SK-N-DZ (cell line): ENCODE measurements at places on chromosomes 6 and 20.

DNA sequence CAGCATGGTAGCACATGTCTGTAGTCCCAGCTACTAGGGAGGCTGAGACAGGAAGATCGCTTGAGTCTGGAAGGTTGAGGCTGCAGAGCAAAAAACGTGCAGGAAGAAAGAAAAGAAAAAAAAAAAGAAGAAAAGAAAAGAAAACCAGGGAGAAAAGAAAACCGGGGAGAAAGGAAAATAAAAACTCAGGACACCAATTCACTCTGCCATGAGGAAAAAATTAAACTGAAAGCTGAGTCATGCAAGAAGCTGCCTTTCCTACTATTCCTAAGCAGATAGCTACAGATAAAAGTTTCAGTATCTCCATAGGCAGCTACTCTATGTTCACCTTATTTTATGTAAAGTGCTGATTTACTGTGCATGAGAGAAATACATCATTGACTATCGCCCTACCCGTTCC lies 10.5 kb downstream of the PTGIS start:
- DNase-seq: no peak

DNA sequence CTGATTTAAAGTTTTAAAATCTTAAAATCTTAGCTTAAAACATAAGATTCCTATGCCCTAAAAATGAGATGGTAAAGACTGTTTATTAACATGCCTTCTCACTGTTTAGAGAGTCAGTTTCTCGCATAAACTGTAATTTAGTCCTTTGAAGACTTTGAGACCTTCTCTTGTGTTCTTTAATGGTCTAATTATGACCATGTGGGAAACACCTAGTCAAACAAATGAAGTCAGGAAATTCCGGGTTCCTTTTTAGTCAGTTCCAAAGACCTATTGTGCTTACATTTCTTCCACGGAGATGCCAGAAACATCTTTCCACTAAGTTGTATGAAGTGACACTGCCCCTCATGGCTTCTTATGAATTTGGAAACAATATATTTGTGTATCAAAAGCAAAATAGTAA lies 64.2 kb upstream of the KIF25 start:
- no peak for DNase-seq

DNA sequence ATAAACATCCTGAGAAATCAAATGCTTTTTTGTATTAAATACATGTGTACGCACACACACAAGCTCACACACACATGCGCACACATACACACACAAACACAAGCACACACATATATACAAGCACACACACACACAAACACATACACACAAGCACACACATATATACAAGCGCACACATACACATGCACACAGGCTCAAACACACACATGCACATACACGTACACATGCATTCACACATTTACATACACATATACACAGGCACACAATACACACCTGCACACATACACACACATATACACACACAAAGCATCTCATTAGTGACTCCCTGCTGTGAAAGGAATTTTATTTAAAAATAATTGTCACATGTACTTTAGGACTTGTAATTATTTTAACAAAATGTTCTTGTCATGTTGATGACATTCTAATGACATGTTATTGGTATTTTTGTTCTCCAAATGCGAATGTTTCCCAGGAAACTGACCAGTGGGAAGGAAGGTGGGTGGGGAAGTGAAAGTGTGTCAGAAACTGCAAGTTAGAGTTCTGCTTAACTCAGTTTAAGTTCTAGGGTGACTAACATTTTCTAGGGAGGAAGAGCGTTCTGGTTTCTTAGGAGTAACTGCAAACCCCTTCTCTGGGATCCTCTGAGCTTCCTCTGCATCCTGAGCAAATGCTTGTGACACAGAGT lies 113.9 kb upstream of the ZNF217 start:
- no peak for DNase-seq

DNA sequence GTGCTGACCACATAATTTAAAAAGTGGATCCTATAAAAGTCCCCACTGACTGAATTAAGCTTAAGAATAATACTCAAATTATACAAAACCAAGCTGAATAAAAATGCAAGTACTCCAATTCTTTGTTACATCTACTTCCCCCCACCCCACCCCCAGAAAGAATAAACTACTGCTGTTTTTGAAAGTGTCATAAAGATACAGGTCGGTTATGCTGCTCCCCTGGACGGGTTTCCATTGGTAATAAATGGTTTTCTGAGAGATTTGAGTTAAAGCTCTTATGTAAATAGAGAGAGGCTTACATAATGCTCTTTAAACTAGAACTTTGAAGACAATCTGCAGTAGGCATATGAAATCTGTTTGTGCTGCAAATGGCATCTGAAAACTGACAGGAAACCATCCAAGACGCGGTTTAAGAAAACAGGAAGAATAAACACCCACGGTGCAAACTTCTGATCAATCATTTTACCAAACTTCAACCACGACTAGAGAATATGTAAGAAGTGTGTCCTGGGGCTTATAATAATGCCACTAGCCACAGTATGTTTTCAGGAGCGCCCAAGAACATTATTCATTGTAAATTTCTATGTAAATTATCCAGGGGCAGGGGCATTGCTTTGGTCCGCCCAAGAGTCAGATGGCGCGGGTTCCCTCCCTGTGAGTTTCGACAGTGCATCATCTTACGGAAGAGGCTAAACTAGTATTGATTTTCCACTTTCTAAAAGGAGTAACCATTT lies 10.8 kb upstream of the POU3F2 start:
- no peak for DNase-seq

- no peak for DNase-seq
These were observed 262.4 kb downstream of the PHF3 start for GRCh38 chr6:63897952-63898351.

DNA sequence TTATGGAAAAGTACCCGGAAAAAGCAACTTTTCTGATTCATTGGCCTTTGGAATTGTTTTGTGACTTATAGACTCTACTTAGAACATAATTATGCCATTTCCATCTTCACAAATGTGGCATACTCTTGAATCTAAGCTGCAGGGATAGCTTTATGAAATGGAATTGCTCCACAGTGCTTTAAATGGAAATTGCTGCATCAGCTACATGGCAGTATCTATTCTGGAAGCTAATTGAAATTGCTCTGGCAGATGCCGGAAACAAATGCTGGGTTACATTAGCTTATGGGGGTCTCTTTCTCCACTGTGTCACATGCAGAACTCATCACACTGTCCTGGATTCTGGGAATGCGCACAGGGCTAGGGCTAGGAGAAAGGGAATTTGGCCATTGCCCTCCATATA lies 108.9 kb downstream of the SAMD5 start:
- no peak for DNase-seq

- no peak for DNase-seq
These were observed 3.8 kb upstream of the LPA start for GRCh38 chr6:160667639-160668481.

GRCh38 chr6:142334294-142334693 lies 32.5 kb downstream of the ADGRG6 start:
- DNase-seq: no peak

DNA sequence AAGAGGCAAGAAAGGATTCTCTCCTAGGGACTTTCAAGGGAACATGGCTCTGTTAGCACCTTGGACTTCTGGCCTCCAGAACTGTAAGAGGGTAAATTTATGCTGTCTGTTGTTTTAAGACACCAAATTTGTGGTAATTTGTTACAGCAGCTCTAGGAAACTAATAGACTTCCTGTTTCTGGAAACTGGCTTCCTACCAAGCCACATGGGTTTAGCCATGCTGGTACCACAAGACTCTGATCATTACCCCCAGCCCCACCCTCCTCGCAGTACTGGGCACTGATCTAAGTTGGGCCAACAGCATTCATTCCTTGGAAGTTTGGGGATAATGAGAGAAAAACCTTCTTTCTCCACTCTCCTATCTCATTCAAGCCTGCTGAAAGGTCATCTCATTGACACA lies 109.5 kb upstream of the SMLR1 start:
- no peak for DNase-seq

DNA sequence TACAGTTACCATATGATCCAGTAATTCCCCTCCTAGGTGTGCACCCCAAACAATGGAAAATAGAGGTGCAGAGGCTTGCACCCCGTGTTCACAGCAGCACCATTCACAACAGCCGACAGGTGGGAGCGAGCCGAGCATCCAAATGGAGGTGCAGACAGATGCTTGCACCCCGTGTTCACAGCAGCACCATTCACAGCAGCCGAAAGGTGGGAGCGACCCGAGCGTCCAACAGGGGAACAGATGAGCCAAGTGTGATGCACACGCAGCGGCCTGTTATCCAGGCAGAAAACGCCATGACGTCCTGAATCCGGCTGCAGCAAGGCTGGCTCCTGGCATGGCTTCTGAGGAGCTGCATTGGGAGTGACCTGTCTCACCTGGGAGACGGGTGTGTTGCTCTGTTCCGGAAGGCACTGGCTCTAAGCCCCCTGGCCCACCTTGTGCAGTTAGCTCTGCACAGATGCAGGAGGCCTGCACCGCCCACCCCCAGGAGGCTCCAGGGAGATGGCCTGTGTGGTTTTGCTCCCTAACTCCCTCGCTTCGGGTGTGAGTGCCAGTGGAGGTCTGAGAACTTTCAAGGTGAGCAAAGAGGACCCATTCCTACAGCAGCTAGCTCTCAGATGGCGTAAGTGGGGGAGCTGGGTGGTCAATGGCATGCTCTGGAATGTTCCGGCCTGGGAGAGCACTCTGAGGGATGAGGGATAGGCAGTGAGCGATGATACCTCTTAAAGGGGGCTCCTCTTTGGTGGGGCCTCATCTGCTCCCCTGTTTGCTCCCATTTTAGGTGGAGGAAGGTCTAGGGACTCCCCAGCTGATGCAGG lies 47.8 kb upstream of the FRMD1 start:
- no peak for DNase-seq
